ENCODE measurements at places on chromosomes 16 and 17.
A peak's percentile ranks its signal among the peaks of the same experiment; 100 is the strongest.

DNA sequence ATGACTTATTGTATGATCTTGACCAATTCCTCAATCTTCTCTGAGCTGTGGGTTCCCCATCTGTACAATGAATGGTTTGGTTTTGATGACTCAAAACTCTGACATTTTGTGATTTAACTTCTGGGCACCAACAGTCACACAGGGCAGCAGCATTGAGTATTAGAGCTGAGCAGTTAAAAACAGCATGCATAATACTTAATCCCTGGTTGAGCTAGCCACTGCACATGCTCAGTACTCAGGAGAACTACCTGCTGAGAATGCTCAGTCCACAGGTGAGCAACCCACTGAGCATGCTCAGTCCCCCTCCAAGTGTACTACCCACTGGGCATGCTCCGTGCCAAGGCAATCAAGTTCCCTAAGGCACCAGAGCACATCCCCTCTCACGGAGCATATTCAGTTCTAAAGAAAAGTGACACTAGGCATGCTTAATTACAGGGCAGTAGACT is 68.7 kb downstream of the AIPL1 start:
- DNase-seq, result no peak

GRCh38 chr16:1890024-1890707 is 18.2 kb upstream of the MEIOB start:
- DNase-seq, result no peak

DNA sequence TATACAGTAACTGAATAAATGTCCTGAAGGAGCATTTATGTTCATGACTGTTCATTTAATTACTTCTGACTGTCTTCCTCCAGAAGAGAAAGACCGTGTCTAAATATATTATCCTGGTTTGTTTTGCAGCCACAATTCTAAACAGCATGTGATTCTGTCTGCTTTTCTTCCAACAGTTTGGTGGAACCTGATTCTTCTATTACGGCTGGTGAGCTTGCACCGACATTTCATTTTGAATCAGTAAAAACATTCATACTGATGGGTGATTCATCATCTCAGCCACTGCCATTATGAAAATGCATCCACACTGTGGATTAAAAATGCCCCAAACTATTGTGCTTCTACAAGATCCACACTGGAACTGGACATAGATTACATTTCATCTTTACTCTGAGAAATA is 16.9 kb downstream of the KNOP1 start:
- DNase-seq, result no peak

DNA sequence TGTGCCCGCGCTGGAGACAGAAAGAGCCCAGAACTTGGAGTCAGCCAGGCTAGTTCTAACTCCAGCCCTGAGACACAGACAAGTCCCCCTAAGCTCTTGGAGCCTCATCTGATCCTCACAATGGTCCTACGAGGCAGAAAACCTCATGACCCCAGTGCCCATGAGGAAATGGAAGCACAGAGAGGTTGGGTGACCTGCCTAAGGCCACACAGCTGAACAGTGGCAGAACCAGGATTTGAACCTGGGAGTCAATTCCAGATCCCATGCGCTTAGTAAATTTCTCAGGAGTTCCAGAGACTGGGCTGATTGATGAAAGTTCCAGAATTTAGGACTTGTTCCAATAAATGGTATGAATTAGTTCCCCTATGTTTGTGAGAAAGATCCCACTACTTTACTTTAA is 39.0 kb upstream of the LITAF start:
- DNase-seq, result no peak

DNA sequence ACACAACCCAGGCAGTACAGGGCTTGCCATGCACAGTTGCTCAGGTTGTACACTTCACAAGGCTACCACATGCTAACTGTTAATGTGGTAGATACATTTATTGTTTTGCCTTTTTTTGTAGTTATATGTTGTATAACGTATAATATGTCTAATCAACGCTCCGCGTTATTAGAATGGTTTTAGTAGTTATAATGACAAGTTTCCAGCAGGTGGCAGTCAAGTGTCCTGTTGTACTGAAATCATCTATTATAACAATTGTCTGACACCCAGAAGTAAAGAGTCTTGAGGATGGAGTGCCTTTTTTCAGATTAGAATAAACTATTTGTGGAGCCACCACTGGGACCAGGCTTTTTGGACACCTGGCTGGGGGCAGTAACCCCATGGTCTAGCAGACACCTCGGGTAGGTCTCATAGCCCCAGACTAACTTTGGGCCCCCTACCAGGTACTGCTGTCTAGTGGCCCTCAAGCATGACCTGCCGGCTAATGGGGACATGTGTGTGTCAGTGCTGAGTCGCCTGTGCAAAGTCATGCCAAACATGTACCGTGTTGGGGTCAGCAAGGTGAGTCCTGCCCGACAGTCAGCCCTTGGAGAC is 32.8 kb downstream of the MYO15A start:
- peak; percentile 48 for DNase-seq

DNA sequence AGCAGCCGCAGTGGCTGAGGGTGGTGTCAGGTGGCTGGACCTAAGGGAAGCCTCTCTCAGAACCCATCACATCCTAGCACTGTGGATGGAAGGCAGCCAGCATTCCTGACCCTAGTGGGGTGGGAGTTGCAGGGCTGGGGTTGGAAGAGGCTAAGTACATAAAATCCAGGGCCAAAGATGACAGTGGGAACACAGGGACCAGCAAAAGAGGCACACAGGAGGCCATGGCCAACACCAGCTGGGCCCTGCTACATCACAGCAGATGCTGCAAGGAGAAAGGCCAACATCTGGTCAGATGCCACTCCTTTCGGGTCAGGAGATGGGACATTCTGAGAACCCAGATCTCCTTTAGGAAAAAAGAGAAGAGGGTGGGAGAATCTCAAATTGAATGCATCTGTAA is 415.4 kb downstream of the SLC39A11 start:
- DNase-seq, result no peak

DNA sequence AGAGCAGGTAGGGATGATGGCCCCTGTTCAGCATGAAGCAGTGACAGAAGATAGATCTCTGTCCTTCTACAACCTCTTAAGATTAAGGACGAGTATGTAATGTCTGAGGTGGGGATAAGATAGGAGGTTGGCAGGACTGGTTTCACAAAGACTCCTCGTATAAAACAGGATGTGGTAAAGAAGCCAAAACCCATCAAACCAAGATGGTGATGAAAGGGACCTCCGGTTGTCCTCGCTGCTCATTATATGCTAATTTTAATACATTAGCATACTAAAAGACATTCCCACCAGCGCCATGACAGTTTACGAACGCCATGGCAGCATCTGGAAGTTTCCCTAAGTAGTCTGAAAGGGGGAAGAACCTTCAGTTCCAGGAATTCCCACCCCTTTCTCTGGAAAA is 27.3 kb downstream of the MIS12 start:
- DNase-seq, result no peak

- DNase-seq, result no peak
Measured at GRCh38 chr17:75639771-75640555, 6.7 kb downstream of the SMIM5 start.

GRCh38 chr17:57523926-57524632 is 221.0 kb downstream of the CCDC182 start:
- DNase-seq, result no peak

DNA sequence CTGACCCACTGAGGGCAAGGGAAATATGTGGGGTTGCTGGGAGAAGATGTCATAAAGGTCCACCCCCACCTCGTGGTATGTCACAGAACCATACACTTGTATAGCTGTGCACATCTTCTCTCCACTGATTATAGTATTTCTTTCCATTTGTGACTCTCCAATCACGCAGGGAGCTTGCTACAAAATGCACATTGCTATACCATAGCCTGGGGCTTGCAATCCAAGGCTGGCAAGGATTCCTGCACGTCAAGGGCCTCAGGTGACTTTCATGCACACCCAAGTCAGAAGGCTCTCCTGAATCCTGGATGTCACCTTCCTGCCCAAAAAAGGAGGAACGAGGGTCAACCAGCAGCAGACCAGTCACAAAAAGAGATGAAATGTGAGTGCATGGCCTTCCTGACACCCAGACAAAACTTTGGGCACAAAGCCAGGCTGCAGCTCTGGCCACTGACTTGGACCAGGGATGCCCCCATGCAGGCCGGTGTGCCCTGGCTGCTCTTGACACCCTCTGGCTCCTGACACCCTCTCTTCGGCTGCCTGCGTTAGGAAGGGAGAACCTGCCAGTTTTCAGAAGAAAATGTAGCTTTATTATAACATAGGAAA is 12.1 kb downstream of the TBC1D26 start:
- no peak for DNase-seq

DNA sequence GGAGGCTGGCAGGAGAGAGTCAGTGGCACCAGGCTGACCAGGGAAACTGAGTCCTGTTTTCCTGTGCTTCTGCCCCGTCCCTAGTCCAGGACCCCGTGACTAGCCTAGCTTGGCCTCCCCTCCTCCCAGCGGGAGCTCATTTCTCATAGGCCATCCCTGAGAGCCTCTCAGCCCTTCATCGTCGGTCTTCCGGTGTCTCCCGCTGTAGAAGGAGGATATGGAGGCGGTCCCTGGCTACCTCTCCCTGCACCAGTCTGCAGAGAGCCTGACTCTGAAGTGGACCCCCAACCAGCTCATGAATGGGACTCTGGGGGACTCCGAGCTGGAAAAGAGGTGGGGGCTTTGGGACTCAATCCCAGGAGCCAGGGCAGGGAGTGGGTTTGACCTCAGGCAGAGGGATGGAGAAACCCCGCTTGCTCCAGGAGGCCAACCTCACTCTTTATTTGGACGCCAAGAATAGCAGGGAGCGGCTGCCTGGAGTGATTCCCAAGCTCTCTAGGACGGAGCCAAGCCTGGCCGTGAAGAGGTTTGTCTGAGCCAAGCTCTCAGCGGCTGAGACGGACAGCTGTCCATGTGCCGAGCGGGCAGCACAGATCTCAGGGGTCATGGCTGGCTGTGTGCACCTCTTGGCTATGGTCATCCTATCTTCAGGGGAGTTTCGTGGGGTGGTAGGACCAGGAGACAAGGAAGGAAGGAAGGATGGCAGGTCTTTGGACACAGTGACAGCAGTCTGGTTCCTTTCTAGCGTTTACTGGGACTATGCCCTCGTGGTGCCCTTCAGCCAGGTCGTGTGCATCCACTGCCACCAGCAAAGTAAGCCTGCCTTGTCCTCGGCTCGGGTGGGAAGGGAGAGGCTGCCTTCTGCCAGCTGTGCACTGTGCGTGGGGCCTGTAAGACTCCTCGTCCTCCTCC is 26.8 kb downstream of the SGSM2 start:
- DNase-seq, result no peak

GRCh38 chr16:67552476-67552875 is 9.8 kb upstream of the CTCF start:
- no peak for DNase-seq

Measured in activated naive CD4-positive, alpha-beta T cell treated with anti-CD3 and anti-CD28 coated beads, Interleukin-2, amount 10 ng/mL, durations not matched to agents 7 days and 5 days (primary cell).